Colonic mucosa (tissue), 4 donors: ENCODE measurements at places on chromosomes 5 and 9. TPM values are rescaled to one million over a fixed set of nuclear protein-coding genes. Genes with fewer than 3 reads are reported as not detected.

- no peak for DNase-seq
These were observed 218.7 kb downstream of the IRX2 start for GRCh38 chr5:2532809-2533208.

GRCh38 chr5:3601061-3601710, 5.6 kb downstream of the IRX1 start:
- DNase-seq, result no peak

DNA sequence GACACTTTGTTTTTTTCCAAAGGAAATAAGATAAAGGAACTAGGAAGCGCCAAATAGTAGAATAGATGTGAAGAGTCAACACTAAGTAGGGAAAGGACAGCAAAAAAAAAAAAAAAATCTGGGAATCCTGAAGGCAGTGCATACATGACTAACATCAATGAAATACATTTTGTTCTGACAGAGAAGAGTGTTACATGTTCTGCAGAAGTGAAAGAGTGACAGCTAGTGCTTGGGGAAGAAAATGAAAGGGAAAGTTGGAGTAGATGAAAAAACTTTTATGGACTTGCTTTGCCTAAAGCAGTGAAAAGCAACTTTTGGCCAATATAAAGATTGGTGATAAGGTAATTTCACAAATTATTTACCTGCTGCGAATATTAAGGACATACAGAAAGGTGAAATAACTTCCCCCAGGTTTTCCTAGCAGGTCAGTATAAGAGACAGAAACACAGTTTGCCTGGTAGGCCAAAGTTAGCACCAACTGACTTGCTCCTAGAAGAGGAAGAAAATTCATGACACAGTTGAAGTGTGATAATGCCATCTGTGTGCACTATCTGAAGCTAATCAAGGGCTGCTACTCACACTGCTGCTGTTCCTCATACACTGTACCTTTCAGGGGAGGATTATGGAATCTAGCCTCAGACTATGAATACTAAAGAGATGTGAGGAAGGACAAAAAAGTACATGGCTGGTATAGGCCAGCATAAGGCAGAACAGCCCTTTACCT, 38.6 kb downstream of the RANBP6 start:
- DNase-seq, result no peak

- no peak for DNase-seq
These were observed 33.5 kb downstream of the AUH start for GRCh38 chr9:91328186-91328585.

GRCh38 chr9:129930743-129931142, 95.5 kb downstream of the USP20 start:
- no peak for DNase-seq

- DNase-seq, result peak; percentile 78
These were observed 2.0 kb downstream of the RNF44 start for GRCh38 chr5:176535101-176535663.

Gene NRARP
- 178 TPM for total RNA-seq

GRCh38 chr5:167940911-167941310, 350.5 kb upstream of the WWC1 start:
- no peak for DNase-seq

DNA sequence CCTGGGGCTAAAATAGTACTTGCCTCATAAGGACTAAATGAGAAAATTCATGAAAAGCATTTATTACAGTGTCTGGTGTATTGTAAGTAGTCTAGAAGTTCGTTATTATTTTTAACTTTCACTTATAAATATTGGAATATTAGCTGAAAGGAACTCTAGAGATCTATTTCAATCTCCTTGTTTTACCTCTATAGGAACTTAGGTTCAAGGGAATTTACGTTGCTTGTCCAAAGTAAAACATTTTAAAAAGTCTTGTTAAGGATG, 55.5 kb downstream of the GARNL3 start:
- no peak for DNase-seq

GRCh38 chr9:33125871-33126823, 41.0 kb downstream of the B4GALT1 start:
- no peak for DNase-seq

- DNase-seq, result no peak
These were observed 204.9 kb downstream of the LRRC70 start for GRCh38 chr5:62783374-62784057.

GRCh38 chr5:145941448-145942130, 5.2 kb downstream of the SH3RF2 start:
- DNase-seq, result no peak

Gene KLF4
- total RNA-seq, result 209 TPM

Gene PRDM9
- total RNA-seq, result not detected

DNA sequence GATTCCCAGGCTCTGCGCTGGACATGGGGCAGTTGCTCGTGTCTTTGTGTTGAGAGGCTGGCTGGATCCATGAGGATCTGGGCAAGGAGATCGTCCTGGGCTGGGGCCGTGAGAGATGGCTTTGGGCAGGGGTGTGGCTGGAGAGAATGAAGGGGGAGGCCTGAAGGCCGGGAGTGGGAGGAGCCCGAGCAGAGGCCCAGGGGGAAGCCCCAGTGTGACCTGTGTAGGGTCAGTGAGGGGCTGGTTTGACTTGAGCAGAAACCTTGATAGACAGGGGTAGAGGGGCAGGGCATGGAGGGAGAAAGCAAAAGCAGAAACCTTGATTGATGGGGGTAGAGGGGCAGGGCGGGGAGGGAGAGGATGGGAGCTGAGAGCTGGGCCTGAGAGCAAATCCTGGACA, 54.4 kb upstream of the ASS1 start:
- DNase-seq, result no peak
